ENCODE measurements at places on chromosomes 13 and 19. TPM values are rescaled to one million over a fixed set of nuclear protein-coding genes. Genes with fewer than 3 reads are reported as not detected.

Gene KLK6
- total RNA-seq = 0.98 TPM

Gene APOE
- total RNA-seq = 1,162 TPM

Gene RFPL4AL1
- not detected for total RNA-seq

Gene EHD2
- 67.2 TPM for total RNA-seq

Gene CERS1
- not detected for total RNA-seq

Gene KLK14
- not detected for total RNA-seq

Gene ICAM4
- not detected for total RNA-seq

Gene CATSPERD
- not detected for total RNA-seq

Gene STRN4
- 57.0 TPM for total RNA-seq

Gene CRB3
- 30.7 TPM for total RNA-seq

Gene CYP4F11
- 0.16 TPM for total RNA-seq

Gene PSG1
- not detected for total RNA-seq

Gene PSG3
- not detected for total RNA-seq

Gene ADGRL1
- total RNA-seq = 11.6 TPM

Gene TMEM145
- 0.33 TPM for total RNA-seq

Gene ZNF101
- total RNA-seq = 16.7 TPM

Gene KHSRP
- 76.1 TPM for total RNA-seq

Gene SYNGR4
- total RNA-seq = not detected

Gene ZNF841
- 16.0 TPM for total RNA-seq
